ENCODE measurements at places on chromosomes 11 and 22.

DNA sequence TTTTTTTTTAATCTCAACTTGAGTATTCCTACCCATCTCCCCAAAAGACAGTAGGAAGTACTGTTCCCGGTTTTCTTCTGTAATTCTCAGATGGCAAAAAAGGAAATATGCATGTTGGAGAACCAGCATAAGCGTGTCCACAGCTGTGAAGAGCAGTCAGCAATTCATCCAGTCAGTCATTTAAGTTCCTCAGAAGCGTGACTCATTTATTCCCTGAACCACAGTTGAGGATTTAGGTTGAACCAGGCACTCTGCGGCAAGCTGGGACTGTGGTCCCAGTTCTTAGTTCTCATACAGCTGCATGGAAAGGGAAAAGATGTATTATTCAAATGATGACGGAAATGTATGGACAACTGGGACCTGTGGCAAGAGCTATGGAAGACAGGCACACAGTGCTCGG is 61.0 kb upstream of the MYO18B start:
- no peak for DNase-seq

GRCh38 chr22:45845076-45845487 is 131.9 kb downstream of the WNT7B start:
- no peak for DNase-seq

GRCh38 chr11:102807921-102808320 is 10.0 kb upstream of the MMP1 start:
- DNase-seq = no peak

GRCh38 chr22:24170188-24170587 is 11.1 kb upstream of the SUSD2 start:
- DNase-seq = no peak

- no peak for DNase-seq
Observed at GRCh38 chr22:22788460-22789037, 99.1 kb upstream of the IGLL5 start.

- no peak for DNase-seq
Observed at GRCh38 chr11:73356979-73357860, 19.0 kb upstream of the RELT start.

DNA sequence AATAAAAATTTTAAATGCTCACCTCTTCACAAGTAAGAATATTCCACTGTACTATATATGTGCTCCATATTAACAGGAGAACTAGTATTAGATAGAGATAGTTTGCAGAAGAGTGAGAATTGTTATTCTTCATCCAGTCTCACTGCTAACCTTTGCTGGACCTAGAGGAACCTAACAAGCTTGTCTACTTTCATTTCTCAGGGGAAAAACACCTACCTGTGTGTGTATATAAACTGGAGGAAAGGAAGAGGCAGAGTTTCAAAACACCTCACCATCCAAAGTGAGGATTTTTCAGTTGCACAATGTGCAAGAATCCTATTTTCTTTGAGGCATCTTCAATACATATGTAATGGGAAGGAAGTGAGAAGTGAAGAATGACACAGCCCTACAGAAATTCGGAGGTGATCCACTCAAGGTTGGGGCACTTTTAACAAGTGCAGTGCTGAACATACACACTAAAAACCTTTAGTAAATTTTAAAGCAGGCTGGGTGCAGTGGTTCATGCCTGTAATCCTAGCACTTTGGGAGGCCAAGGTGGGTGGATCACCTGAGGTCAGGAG is 52.4 kb downstream of the SYTL2 start:
- DNase-seq = no peak
